T-helper 9 cell (primary cell): ENCODE measurements at places on chromosomes 16 and 17.

GRCh38 chr17:49021095-49021767 is 24.0 kb downstream of the IGF2BP1 start:
- no peak for DNase-seq

DNA sequence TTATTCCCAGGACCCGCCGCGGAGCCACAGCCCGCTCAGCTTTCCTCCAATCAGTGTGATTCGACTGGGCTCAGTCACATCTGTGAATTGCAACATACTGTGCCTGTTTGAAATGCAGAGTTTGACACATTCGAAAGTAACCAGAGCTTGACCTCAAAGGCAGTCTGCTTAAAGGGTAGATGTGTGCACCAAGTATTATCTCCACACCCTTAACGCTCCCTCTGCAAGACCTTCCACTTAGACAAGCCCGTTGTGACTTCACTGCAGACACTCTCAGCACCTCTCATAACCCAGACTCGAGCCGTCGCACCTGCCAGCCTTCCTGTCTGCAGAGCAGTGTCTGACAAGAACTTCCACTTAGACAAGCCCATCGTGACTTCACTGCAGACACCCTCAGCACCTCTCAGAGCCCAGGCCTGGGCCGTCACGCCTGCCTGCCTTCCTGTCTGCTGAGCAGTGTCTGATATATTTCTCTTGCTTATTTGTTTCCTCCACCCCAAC is 3.7 kb downstream of the KLHDC4 start:
- no peak for DNase-seq

GRCh38 chr16:27408012-27408601 is 6.1 kb downstream of the IL21R start:
- DNase-seq, result no peak

DNA sequence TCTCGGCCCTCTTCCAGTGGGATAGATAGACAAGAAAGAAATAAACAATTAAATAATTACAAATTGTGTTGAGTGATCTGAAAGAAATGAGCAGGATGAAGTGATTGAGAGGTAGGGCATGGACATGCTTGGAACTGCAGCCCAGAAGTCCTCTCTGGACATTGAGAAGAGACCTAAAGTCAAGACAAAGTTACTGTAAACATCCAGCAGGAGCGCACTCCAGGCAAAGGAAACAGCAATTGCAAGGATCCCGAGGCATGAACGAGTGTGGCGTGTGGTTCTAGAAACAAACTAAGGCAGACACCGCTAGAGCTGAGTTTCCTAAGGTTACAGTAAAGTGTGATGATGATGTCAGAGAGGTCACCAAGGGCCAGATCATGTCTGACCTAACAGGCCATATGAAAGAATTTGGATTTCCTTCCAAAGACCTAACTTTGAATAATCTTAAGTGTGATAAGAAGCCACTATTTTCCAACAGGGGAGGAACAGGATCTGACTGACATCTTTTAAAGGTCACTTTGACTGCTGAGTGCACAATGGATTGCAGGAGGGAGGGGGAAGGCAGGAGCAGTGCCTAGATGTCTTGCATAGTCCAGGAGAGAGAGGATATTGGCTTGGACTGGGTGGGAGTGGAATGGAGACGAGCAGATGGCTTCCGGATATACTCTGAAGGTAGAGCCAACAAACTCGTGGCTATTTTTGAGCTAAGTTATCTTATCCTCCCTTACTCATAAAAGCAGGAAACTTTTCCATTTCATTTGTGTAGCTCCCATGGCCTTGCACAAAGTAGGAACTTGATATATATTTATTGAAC is 19.0 kb downstream of the ABCC12 start:
- no peak for DNase-seq

GRCh38 chr17:60652454-60653247 is 25.0 kb upstream of the BCAS3 start:
- DNase-seq, result no peak

DNA sequence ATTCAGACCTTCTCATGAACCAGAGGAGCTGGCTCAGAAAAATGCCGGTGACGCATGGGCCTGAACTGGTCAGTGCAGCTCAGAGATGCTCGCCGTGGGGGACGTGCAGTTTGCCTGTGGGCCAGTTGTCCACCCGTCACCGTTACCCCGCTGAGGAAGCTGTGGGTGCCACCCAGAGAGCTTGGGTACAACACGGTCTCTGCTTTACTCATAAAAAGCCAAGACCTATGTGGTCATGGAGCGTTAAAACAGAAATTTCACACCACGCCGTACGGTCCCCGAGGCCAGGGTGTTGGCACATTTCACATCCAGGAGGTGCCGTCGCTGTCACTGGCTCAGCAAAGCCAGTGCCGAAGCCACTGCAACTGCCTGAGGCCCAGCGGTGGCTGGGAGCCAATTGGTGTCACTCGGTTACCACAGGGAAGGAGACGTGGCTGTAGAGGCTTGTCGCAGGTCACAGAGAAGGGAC is 120.9 kb downstream of the METRNL start:
- DNase-seq, result peak; percentile 36

GRCh38 chr17:47057830-47058229 is 78.8 kb upstream of the RPRML start:
- no peak for DNase-seq

DNA sequence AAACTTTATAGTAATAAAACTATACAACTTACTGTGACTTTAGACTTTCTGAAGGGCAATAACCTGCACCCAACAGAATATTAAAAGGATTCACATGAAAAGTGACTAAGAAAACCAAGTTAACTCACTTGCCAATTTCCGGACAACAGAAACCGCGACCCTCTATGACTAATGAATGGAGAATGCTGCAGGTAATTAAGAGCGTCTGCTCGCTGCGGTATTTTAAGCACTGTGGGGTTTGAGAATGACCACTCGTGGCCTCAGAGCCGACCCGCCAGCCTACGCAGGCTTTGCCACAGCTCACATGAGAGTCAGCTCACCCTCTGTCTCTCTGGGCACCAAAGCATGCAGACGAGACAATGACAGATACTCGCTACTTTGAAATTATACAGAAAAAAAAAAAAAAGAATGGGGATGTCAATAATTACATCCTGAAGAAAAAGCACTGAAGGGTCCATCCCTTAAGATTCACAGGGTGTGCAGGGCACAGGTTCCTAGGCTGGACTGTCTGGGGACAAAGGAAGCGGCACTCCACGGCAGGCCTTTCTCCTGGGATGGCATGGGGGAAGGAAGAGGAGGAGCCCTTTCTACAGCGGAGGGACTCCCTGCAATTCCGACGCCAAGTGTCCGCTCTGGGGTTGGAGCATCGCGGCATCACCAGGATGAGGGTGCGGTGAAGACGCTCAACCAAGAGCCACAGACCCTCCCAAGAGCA is 35.0 kb downstream of the ZCCHC14 start:
- DNase-seq, result no peak

GRCh38 chr17:10019941-10020451 is 114.9 kb upstream of the RCVRN start:
- DNase-seq, result no peak

DNA sequence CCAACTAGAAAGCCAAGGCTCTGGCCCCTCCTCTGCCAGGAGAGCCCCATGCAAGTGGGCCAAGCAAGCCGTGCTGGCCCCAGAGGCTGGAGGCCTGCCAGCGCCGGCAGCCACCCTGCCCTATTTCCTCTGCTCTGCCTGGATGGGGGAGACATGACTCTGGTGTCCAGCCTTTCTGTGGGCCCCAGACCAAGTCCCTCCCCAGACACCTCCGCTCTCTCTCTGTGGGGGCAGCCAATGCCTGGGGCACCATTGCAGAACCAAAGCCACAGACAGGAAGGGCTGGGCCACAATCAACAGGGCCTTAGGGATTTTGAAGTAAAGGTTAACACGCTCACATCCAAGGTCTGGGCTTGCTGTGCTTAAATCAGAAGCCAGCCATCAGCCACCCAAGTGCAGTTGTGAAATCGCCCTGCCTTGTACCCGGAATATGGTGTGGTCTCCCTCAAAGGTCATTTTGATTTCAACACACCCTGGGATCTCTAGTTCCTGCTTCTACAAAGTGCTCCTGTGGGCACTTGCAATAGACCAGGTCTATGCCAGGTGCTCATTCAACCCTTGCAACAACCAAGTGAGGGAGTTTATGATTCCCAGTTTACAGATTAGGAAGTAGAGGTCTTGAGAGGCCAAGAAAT is 63.5 kb upstream of the TEX2 start:
- DNase-seq, result no peak

DNA sequence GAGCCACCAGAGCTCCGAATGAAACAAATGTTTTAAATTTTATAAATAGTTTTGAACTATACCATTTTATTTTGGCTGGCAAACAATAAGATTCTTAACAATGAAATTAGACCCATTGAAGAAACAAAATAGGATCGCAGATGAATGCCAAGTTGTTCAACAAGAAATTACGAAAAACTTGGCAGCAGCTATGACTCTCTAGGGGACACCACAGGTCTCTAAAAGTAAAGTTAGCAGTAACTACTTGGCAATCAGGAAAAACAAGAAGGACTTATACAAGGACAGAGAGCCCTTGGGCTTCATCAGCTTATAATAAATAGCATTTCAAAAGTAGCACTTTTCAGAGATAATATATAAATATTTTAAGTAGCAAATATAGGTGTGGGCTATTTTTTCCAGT is 603.8 kb upstream of the PSMD7 start:
- no peak for DNase-seq

- DNase-seq, result no peak
Measured at GRCh38 chr16:55324285-55325079, 479 bp downstream of the IRX6 start.

DNA sequence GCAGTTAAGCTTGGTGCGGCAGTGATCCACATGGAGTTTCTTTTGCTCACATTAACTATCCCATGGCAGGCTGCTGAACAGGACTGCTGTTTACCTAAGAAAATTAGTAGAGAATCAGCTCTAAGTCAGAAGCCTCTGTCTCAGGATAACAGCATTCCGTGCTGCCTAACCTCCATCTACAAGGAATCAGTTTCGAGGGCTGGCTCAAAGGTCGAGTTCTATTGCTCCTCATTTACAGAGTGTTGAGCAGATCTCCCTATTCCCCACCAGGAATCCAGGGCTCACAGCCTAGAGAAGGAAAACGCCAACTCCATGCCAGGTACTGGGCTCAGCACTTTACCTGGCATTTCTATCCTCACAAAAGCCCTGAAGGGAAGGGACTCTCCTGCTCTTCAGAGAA is 9.9 kb downstream of the GINS2 start:
- no peak for DNase-seq

DNA sequence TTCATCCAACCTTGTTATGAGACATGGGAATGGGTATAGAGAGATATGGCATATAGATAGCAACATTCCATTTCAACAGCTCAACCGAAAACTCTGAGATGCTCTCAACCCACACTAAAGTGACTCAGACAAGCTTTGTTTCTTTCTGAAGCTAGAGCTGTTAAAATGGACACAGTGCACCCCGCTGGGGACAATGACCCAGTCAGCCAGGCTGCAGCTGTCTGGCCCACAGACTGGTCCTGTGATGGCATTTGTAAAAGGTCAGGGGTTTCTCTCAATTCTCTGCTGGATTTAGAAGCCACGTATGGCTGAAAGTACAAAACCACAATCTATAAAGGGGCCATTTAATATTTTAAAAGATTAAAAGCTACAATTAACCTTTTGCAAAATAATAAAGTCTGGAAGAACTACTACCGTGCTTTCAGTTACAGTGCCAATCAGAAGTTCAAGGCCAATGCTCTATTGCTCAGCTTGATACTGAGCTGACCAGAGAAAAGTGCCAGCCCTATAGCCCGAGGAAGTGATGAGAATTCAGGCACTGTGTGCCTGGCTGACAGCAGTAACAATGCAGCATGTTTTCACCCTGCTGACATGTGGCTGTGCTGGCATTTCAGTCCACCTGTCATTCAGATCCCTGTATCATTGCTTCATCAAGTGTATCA is 60.2 kb downstream of the TEX2 start:
- DNase-seq, result no peak

- DNase-seq, result no peak
Measured at GRCh38 chr16:82665025-82665424, 38.3 kb downstream of the CDH13 start.

DNA sequence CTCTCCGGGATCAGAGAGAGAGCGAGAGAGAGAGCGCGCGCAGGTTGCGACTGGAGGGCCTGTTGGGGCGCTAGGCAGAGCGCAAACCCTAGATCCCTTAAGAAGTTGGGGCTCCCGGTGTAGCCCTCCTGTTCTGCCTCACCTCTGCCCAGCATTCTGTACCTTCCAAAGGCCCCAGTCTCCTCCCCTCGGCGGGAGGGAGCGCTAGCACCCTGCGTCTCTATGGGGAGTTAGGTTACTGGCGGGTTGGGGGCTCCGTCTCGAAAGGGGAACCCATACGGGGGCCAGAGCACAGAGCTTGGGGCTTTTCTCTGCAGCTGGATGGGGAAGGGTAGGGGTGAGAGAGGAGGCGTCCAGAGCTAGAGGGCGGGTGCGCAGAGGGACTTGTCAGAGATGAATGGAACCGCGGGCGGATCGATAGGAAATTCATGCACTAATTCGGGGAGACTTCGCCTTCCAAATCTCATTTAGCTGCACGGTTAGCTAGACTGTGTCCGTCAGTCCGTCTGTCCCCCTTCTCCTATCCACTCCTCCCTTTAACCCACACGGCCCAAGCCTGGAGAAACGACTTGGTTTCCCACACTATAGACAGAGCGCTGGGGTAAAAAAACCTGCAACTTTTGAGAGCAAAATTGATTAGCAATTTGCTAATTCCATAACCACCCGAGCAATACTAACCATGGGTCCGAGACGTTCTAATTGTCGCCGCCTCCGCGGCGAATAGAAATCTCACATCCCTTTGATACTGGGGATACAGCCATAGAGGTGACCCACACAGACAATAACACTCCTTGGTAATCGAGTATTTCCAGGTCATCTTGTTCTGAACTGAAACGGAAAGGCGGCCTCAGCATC is 693 bp upstream of the HOXB4 start:
- no peak for DNase-seq

DNA sequence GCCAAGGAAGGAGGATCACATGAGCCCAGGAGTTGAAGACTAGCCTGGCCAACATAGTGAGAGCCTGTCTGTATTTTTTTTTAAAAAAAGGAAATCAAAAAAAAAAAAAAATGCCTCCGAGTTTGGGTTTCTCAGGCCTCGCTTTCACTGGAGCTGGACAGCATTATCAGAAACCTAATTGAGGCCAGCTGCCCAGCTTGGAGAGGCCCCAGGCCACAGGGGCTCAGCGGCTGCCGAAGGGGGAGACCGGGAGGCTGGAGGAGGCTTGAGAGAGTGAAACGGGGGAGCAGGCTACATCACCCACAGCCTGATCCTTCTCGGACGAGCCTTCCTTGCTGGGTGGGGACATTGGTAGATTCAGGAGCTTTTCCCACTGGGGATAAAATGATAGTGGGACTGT is 5.1 kb downstream of the TTYH2 start:
- DNase-seq, result no peak
